ENCODE measurements at places on chromosomes 7 and 10. TPM values are rescaled to one million over a fixed set of nuclear protein-coding genes. Genes with fewer than 3 reads are reported as not detected.

GRCh38 chr7:106282390-106282789 lies 2.4 kb downstream of the NAMPT start:
- peak overlapping the region; percentile 94 for H3K27ac ChIP-seq
- H3K4me3 ChIP-seq = peak overlapping the region; percentile 87
- no peak for DNase-seq
- H3K4me1 ChIP-seq = peaks cover 53% of the 10 kb centered on the region
- peaks cover 64% of the 10 kb centered on the region for H3K36me3 ChIP-seq

- H3K27ac ChIP-seq = peak overlapping the region; percentile 86
- peaks cover 84% of the 10 kb centered on the region for H3K36me3 ChIP-seq
- peak overlapping the region; percentile 87 for H3K4me3 ChIP-seq
- no peak for DNase-seq
These were observed 4.9 kb downstream of the HNRNPF start for GRCh38 chr10:43403911-43404703.

- no peak within 1 kb of the TSS for H3K27ac ChIP-seq
- peaks cover 3% of the 10 kb centered on the region for H3K36me3 ChIP-seq
- peaks cover 29% of the 10 kb centered on the region for H3K4me1 ChIP-seq
- H3K4me3 ChIP-seq = peak within 1 kb of the TSS; percentile 75
- peak; percentile 34 for DNase-seq
- peaks cover 79% of the 10 kb centered on the region for H3K27me3 ChIP-seq
These were observed at the start of gene RBM20 for GRCh38 chr10:110643653-110644597. Gene RBM20 (plus strand): TSS chr10:110644336. CDS start chr10:110644455, 119 bp downstream.

MYPN gene
- not detected for total RNA-seq

- H3K4me3 ChIP-seq = no peak overlapping the region
- DNase-seq = no peak
These were observed 25.0 kb upstream of the CDH23 start for GRCh38 chr10:71371750-71372166.

SLC16A9 gene
- 1.9 TPM for total RNA-seq

- no peaks in the 10 kb centered on the region for H3K27me3 ChIP-seq
- H3K27ac ChIP-seq = no peak overlapping the region
- no peak for DNase-seq
These were observed 157.6 kb upstream of the PCBD1 start for GRCh38 chr10:71045936-71046335.

TRIM56 gene
- total RNA-seq = 35.1 TPM

DNA sequence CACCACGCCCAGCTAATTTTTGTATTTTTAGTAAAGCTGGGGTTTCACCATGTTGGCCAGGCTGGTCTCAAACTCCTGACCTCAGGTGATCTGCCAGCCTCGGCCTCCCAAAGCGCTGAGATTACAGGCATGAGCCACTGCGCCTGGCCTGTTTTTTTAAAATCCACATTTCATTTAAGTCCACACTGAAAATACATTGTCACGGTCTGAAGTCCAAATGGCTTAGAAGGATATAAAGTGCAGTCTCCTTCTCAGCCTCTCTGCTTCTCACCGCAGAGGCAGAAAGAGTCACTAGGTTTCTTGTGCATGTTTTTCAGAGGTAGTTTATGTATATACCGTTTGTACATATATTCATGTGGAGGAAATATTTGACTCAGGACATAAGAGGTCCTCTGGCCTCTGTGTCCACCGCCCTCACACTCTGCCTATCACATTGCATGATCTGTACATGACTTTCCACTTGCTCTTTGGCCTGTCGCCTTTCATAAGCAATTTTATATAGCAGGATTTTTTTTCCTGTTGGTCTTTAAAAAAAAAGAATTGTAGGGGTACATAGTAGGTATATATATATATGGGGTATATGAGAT lies 42.9 kb downstream of the BLNK start:
- H3K36me3 ChIP-seq = no peaks in the 10 kb centered on the region
- H3K27me3 ChIP-seq = no peaks in the 10 kb centered on the region
- no peak overlapping the region for H3K4me3 ChIP-seq
- no peak for DNase-seq

CWF19L1 gene
- 55.0 TPM for total RNA-seq

SRGN gene
- 278 TPM for total RNA-seq

GRCh38 chr7:45695249-45695995 lies 121.3 kb downstream of the ADCY1 start:
- no peaks in the 10 kb centered on the region for H3K36me3 ChIP-seq
- H3K27me3 ChIP-seq = no peaks in the 10 kb centered on the region
- H3K4me3 ChIP-seq = no peak overlapping the region
- no peak for DNase-seq

DNA sequence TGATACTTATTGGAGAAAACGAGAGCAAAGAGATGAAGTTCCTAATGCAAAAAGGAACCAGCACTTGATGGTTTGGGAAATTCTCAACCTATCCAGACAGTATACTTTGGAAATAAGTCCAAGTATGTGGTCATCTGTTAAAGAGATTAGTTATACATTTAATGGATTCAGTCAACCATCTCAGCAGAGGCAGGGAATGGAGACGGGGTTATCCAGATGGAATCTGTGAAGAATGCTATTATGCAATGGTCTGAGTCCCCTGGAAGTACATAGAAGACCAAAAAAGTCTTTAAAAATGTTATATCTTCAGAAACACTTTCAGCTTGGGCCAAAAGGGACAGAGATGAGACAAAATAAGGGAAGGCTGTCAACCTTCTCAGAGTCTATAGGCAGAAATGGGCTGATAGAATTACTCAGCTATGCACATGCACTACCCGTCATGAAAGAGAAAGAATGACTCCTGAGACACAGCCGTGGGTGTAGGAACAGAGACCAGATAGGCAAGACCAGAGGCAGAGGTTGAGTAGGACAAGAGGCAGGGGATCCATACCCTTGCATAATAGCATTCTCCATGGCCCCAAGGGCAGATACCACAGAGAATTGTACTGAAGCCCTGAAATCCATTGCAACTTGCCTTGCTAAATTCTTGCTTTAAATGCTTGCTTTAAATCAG lies 738.8 kb upstream of the POT1 start:
- H3K27me3 ChIP-seq = no peaks in the 10 kb centered on the region
- no peak overlapping the region for H3K27ac ChIP-seq
- no peaks in the 10 kb centered on the region for H3K4me1 ChIP-seq

DNA sequence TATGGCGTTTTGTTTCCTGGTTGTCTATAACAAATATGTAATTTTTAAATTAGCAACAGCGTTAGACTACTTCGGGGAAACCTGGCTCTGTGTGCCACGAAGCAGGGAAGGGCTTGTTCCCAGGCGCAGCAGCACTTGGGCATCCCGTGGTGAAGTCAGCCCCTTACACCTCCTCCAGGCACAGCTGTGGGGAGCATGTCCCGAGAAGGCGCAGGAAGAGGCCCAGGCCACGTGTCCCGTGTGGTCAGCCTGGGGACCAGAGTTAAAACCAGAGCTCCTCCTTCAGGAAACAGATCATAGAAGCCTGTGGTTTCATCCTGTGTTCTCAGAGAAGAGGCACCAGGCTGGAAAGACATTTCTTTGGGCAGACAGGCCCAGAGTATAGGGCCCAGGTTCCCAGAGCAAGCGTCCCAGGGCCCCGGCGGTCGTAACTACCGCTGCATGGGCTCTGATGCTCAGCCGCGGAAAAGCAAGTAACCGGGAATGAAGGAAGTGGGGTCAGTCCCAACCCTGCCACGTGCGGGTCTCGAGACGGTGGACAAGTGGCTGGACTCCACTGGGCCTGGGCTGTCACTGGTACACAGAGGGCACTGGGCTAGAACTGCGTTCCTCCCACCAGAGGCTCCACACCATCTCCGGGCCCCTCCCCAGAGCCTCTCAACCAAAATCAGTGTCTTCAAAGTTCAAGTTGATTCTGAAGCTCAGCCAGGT lies 7.1 kb downstream of the NUDT1 start:
- H3K27me3 ChIP-seq = no peaks in the 10 kb centered on the region
- peak overlapping the region; percentile 71 for H3K27ac ChIP-seq

DNA sequence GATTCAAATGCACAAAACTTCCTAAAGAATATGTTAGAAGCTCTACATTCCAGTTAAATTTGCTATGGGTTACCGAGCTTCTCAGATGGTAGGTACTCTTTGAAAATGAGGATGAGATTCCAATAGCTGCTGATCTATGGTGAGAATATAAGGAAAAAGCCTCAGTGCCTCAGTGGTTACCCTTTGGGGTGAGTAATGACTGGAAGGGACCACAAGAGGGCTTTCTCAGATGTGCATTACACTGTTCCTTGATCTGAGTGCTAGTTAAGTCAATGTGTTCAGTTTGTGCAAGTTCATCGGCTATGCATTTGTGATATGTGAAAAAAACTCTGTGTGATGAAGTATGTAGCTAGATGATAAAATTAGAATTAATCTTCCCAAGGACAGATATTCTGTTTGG lies 3.5 kb downstream of the NRCAM start:
- no peak overlapping the region for H3K4me3 ChIP-seq
- no peaks in the 10 kb centered on the region for H3K36me3 ChIP-seq
- DNase-seq = no peak
- peaks cover 11% of the 10 kb centered on the region for H3K27me3 ChIP-seq
- no peak overlapping the region for H3K27ac ChIP-seq

- H3K27me3 ChIP-seq = peaks cover 10% of the 10 kb centered on the region
- H3K4me1 ChIP-seq = no peaks in the 10 kb centered on the region
- H3K27ac ChIP-seq = no peak overlapping the region
- no peaks in the 10 kb centered on the region for H3K36me3 ChIP-seq
- no peak for DNase-seq
These were observed 31.1 kb upstream of the COMMD3 start for GRCh38 chr10:22285130-22285529.

- H3K27me3 ChIP-seq = no peaks in the 10 kb centered on the region
- no peak overlapping the region for H3K4me3 ChIP-seq
- no peak for DNase-seq
- H3K27ac ChIP-seq = no peak overlapping the region
- H3K4me1 ChIP-seq = peaks cover 15% of the 10 kb centered on the region
- peaks cover 16% of the 10 kb centered on the region for H3K36me3 ChIP-seq
These were observed 32.9 kb downstream of the GPER1 start for GRCh38 chr7:1120791-1121190.

DNA sequence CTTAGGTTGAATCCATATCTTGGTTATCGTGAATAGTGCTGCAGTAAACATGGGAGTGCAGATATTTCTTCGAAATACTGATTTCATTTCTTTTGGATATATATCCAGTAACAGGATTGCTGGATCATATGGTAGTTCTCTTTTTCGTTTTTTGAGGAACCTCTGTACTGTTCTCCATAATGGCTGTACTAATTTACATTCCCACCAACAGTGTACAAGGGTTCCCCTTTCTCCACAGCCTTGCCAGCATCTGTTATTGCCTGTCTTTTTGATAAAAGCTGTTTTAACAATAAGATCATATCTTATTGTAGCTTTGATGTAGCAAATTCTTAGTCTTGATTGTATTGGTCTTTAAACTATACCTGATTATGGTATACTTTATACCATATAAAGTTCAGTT lies 45.3 kb downstream of the ZNRF2 start:
- no peak overlapping the region for H3K4me3 ChIP-seq
- peaks cover 46% of the 10 kb centered on the region for H3K4me1 ChIP-seq
- no peaks in the 10 kb centered on the region for H3K27me3 ChIP-seq
- DNase-seq = no peak
- H3K27ac ChIP-seq = no peak overlapping the region

DNA sequence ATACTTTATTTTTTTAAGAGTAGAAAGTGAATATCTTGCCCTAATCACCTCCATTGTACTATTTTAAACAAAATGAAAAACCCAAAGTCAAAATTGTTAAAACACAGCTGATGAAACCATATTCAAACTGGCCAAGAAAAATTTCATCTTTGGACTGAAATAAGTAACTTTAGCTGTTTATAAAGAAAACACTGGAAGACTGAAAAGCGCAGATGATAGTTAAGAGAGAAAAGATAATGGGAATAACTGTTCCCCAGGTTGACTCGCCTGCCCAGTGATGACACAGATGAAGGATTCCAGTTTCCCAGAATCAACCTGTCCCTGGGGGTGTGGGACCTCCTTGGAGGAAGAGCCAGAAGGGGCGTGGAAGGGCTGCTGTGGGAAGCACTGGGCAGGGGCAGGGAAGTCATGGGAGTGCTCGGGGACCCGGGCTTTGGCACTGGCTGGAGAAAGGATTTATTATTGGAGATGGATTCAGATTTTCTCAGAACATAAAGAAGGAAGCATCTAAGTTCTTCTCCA lies 43.1 kb downstream of the DENND2A start:
- H3K36me3 ChIP-seq = no peaks in the 10 kb centered on the region
- H3K27me3 ChIP-seq = peaks cover 12% of the 10 kb centered on the region
- H3K4me1 ChIP-seq = peaks cover 11% of the 10 kb centered on the region
- DNase-seq = no peak

DNA sequence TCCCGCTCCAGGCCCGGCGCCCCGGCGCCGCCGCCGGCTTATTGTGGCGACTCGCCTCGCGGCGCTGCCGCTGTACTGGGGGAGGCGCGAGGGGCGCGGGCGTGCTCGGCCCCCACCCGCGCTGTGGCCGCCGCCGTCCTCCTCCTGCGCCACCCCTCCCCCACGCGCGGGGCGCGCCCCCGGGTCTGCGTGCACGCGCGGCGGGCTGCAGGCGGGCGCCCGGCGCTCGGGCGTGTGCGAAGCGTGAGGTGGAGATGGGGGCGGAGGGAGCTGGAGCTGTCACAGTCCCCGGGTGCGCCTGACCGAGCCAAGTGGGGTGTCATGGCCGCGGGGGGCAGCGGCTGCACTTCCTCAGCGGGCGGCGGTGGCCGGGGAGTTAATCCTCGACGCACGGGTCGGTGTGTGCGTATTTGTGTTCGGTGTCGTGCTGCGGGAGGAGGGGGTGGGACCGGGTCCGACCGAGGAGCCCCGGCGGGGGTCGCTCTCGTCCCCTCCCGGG lies 672 bp downstream of the LCOR start:
- peak; percentile 92 for DNase-seq
- H3K4me1 ChIP-seq = peaks cover 52% of the 10 kb centered on the region
- H3K27me3 ChIP-seq = no peaks in the 10 kb centered on the region
- peaks cover 27% of the 10 kb centered on the region for H3K36me3 ChIP-seq
- H3K4me3 ChIP-seq = peak overlapping the region; percentile 92

NOS3 gene
- total RNA-seq = 5.8 TPM
